Stimulated activated CD8-positive, alpha-beta memory T cell treated with anti-CD3 and anti-CD28 coated beads, Interleukin-7, amount 100 ng/mL, for 1 hour (primary cell): ENCODE measurements at places on chromosomes 13 and 19.

- DNase-seq = no peak
Measured at GRCh38 chr19:35775046-35775297, 392 bp upstream of the ARHGAP33 start.

GRCh38 chr19:54673222-54673621, 10.4 kb downstream of the LILRB4 start:
- no peak for DNase-seq

DNA sequence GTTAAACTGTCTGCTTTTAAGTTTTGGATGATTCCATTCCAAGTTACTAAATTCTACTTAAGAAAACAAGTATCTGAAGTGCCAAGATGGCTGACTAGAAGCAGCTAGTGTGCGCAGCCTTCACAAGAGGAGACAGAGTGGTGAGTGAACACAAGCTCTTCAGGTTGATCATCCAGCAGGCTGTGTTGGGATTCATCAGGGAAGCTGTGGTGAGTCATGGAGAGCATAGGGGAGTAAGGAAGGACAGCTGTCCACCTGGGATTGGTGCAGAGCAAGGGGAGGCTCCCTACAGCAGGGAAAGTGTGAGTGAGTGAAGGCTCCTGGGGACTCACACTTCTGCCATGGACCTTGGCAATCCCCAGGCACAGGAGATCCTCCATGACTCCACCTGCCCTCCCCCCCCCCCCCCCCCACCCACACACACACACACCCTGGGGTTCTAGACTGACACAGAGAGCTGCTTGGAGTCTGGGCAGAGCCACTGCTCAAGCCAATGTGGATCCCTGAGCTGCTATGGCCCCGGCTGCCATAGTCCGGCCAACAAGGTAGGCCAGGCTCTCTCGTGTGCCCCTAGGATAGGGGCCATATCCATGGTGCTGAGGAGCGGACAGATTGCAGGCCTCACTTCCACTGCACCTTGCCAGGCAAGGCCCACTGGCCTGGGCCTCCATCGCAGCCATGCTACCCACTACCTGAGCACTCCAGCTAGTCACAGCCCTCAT, 23.5 kb downstream of the SLC25A15 start:
- DNase-seq = no peak

GRCh38 chr19:14972676-14973075, 7.0 kb downstream of the SLC1A6 start:
- no peak for DNase-seq

GRCh38 chr13:73440296-73440895, 381.6 kb downstream of the KLF5 start:
- DNase-seq = no peak

DNA sequence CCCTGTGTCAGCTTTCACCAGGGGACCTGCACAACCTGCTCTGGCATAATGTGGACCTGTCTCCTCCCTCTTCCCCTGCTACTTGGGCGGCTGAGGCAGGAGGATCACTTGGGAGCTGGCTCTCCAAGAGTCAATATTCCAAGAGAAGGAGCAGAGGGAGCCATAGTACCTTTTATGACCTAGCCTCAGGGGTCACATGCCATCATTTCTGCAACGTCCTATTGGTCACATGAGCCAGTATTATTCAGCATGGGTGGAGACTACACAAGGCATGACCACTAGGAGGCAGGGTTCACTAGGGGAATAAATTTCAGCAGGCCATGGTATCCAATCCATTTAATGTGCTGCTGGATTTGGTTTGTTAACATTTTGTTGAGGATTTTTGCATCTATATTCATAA, 12.0 kb upstream of the SHFL start:
- no peak for DNase-seq

GRCh38 chr13:102693776-102694175, 1.1 kb downstream of the METTL21C start:
- no peak for DNase-seq

DNA sequence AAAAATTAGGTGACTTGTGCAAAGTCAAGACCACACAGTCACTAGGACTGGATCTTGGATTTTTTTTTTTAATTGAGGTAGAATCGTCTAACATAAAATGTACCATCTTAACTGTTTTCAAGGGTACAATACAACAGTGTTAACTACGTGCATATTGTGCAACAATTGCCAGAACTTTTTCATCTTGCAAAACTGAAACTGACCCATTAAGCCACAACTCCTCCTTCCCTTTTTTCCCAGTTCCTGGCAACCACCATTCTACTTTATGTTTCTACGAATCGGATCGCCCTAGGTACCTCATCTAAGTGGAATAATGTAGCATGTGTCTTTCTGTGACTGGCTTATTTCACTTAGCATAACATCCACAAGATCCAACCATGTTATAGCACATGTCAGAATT, 37.5 kb upstream of the POMP start:
- no peak for DNase-seq

DNA sequence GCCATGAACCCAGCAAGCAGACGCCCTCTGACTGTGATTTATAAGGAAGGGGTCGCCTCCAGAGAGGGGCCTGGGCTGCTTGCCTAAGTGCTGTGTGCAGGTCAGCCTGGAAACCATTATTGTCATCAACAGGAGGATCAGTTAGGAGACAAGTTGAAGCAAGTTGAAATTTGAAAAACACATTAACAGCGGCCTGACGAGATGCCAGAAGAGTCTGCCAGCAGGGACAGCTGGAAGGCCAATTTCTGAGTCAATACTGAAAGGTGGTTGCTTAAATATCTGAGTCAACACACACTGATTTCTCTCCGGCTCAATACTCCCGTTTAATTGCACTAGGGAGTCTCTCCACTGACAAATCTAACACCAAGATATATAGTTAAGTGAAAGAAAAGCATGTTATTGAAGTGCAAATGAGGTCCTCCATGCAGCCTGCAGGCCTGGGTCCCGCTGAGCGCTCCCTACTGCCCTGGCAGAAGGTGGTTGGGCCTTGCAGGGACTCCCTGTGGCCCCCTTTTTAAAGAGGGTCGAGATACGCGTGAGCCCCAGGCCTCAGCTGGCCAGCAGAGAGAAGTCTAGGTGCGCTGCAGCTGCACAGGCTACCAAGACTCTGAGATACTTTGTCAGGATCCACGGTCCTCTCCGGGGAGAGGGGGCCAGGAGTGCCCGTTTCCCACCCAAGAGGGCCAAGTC, 91.1 kb downstream of the RNASEH2B start:
- DNase-seq = no peak
